Non-pigmented ciliary epithelial cell (primary cell): ENCODE measurements at places on chromosomes 11 and 22.

GRCh38 chr11:75233754-75234172 lies 6.8 kb upstream of the TPBGL start:
- DNase-seq: peak; percentile 13

DNA sequence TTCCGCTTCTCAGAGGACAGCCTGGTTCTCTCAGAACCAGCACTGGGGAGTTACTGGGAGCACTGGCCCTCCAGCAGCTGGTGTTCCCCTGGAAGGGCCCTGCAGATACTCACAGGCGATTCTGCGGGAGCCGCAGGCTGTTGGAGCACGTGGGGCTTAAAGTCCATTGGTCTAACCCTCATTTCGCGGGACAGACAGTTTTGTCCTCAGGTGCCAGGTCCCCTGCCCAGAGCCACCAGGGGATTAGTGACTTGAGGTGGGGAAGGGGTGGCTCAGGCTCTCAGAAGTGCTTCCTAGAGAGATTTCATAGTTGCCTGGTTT lies 53.9 kb downstream of the CACNA1I start:
- DNase-seq: no peak

- no peak for DNase-seq
Measured at GRCh38 chr22:42889304-42889703, 32.2 kb upstream of the ARFGAP3 start.

- DNase-seq: no peak
Measured at GRCh38 chr11:126704096-126704495, 296.5 kb downstream of the KIRREL3 start.

- DNase-seq: no peak
Measured at GRCh38 chr11:15038963-15039362, 34.4 kb upstream of the CALCB start.

DNA sequence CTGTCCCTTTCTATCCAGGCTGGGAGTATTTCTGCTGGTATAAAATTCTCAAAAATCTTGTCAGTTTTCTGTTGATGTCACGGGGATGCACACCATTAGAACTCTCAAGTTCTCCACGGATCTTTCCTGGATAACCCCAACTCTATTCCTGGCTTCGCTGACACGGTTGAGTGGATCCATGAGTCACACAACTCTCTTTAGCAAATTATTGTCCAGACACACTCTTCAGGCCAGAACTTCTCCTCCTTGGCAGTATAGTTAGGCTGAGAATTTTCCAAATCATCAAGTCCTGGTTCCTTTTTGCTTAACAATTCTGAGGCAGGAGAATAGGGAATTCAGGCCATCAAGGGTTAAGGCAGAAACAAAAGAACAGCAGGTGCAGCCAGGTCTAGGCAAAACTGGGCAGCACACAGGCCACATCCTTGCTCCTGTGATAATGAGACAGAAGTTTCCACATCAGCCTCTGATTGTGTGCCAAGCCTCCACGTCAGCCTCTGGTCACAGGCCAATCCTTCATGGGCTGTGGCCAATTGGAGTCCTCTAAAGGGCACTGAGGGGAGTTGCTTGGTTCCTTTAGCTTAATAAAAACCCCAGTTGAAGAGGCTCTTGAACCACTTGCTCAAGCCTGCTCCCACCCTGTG lies 5.7 kb upstream of the ACAT1 start:
- DNase-seq: peak; percentile 70

GRCh38 chr22:24001314-24001713 lies 3.9 kb downstream of the GSTT4 start:
- DNase-seq: no peak

- no peak for DNase-seq
Measured at GRCh38 chr22:24444729-24445466, 17.5 kb downstream of the ADORA2A start.

GRCh38 chr22:17957693-17958092 lies 66.7 kb downstream of the MICAL3 start:
- DNase-seq: no peak

GRCh38 chr11:83628622-83629355 lies 342.6 kb upstream of the CCDC90B start:
- no peak for DNase-seq

DNA sequence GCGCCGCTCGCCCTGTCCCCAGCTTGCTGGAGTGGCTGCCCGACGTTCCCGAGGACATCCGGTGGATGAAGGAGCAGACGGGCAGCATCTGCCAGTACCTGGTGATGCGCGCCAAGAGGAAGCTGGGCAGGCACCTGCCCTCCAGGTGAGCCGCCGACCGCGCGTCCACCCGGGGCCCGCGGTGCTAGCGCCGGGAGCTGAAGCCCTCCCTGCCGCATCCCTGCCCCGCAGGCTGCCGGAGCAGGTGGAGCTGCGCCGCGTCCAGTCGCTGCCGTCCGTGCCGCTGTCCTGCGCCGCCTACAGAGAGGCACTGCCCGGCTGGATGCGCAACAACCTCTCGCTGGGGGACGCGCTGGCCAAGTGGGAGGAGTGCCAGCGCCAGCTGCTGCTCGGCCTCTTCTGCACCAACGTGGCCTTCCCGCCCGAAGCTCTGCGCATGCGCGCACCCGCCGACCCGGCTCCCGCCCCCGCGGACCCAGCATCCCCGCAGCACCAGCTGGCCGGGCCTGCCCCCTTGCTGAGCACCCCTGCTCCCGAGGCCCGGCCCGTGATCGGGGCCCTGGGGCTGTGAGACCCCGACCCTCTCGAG lies 3.3 kb upstream of the CRACR2B start:
- no peak for DNase-seq

- no peak for DNase-seq
Measured at GRCh38 chr11:117613521-117613920, 183.5 kb downstream of the DSCAML1 start.

DNA sequence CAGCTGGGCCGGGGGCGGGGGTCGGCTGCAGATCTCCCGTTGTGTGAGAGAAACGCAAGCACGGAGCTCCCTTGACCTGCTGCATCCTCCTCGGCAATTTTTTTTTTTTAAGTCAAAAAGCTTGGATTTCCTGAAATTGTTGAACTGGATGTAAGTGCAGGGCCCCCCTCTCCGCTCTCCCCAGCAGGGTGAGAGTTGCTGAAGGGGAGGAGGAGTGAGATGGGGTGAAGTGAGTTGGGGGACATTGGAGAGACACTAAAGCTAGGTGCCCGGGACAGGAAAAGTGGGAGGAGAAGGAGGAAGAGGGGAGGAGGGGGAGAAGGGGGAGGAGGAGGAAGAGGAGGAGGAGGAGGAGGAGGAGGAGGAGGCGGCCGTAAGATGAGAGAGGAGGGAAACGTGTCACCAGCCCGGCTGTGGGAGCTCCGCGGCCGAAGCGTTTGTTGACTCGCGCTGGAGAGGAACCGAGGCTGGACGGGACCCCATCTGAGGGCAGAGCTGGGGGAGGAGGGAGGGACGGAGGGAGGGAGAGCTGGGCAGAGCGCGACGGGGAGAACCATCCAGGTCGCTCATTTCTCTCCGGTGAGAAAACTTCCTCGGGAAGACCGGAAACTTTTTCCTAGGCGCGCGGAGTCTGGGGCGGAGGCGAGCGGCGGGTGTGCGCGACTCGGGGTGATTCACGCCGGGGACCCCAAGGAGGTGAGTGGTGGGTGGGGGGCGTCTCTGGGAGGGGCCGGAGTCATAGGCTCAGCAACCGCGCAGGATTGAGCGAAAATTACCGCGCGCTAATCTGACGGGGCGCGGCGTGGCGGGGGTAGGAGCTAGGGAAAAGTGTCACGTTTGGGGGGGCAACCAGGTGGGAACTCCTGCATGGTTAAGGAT lies 80.2 kb downstream of the PRR5L start:
- no peak for DNase-seq

GRCh38 chr11:37946155-37946766 lies 1348.2 kb upstream of the RAG2 start:
- peak; percentile 5 for DNase-seq
